Bronchial smooth muscle cell (primary cell): ENCODE measurements at places on chromosomes 13 and 19. TPM values are rescaled to one million over a fixed set of nuclear protein-coding genes. Genes with fewer than 3 reads are reported as not detected.

Gene MYDGF
- 182 and 263 TPM in 2 replicates for total RNA-seq

Gene DACH1
- total RNA-seq, result under 0.01 TPM in 2 replicates

Gene C19orf85
- not detected in 2 replicates for total RNA-seq

Gene KIR3DL2
- not detected in 2 replicates for total RNA-seq

Gene CEACAM7
- total RNA-seq, result not detected in 2 replicates

Gene AMER2
- total RNA-seq, result under 0.01 TPM in 1 of 2 replicates, not detected in the other

Gene CEACAM8
- not detected in 2 replicates for total RNA-seq

Gene LONP1
- total RNA-seq, result 71.9 and 105 TPM in 2 replicates

Gene DHRS12
- total RNA-seq, result 2.7 and 6.0 TPM in 2 replicates

Gene CGB3
- not detected in 2 replicates for total RNA-seq

Gene CASP14
- not detected in 2 replicates for total RNA-seq

Gene RFXANK
- 67.5 and 70.0 TPM in 2 replicates for total RNA-seq

Gene LRFN3
- total RNA-seq, result 1.4 and 1.6 TPM in 2 replicates

Gene FXYD5
- total RNA-seq, result 16.8 and 28.7 TPM in 2 replicates

Gene NPHS1
- total RNA-seq, result 0.16 TPM in 1 of 2 replicates, not detected in the other

Gene ZNF575
- total RNA-seq, result 0.16 and 0.60 TPM in 2 replicates
